Fibroblast of the aortic adventitia (primary cell): ENCODE measurements at places on chromosomes 13 and 19.

GRCh38 chr13:29845440-29846056 lies 4.9 kb downstream of the UBL3 start:
- DNase-seq: peak; percentile 64

GRCh38 chr13:98068521-98068920 lies 74.4 kb upstream of the FARP1 start:
- DNase-seq: no peak

DNA sequence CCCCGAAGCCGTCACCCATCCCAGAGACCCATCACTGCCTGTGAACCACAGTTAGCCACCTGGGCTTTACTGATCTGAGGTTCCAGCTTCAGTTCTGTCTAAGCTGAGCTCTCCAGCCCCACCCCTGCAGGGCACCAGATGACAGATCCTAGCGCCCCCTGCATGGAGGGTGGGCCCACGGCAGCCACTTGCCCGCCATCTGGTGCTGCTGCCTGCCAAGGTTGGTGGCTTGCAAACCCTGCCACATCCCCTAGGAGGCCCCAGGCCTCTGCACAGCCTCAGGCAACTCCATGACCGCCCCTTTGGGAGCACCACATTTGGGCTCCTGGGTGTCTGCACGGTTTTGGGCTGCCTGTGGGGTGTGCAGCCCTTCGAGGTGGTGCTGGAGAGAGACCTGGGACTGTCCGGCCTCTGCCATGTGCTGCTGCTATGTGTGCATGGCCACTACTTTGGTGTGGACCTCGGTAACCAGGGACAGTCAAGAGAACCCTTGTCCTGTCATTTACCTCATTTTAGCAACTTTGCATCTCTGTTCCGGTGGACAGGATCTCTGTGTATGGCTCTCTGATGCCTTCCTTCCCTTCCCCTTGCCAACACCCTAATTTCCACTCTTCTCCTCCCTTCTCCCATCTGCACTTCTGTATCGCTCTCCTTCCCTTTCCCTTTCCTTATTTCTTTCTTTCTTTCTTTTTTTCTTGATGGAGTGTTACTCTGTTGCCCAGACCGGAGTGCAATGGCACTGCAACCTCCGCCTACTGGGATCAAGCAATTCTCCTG lies 17.4 kb upstream of the SDHAF1 start:
- no peak for DNase-seq

DNA sequence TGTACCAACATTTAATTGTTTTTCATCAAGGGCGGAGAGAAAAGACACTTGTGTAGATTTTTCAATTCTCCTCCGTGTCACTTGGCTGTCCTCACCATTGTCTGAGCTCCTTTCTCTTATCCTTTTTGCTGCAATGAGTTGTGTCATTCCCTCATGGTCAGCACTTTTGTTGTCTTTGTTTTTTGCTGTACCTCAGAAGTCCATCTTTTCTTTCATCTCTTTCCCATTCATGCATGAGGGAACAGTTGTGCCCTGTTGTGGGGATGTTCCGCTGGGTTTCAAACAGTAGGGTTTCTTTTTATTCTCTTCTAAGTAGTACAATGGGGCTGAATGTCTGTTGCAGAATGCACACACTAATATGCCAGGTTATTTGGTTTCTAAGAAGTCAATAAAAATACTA lies 222.6 kb downstream of the TM9SF2 start:
- DNase-seq: no peak
